ENCODE measurements at places on chromosomes 6 and 20.

GRCh38 chr6:148085631-148086331 lies 256.9 kb upstream of the SASH1 start:
- DNase-seq, result no peak

- DNase-seq, result no peak
Measured at GRCh38 chr6:105384004-105384403, 18.9 kb downstream of the PREP start.

DNA sequence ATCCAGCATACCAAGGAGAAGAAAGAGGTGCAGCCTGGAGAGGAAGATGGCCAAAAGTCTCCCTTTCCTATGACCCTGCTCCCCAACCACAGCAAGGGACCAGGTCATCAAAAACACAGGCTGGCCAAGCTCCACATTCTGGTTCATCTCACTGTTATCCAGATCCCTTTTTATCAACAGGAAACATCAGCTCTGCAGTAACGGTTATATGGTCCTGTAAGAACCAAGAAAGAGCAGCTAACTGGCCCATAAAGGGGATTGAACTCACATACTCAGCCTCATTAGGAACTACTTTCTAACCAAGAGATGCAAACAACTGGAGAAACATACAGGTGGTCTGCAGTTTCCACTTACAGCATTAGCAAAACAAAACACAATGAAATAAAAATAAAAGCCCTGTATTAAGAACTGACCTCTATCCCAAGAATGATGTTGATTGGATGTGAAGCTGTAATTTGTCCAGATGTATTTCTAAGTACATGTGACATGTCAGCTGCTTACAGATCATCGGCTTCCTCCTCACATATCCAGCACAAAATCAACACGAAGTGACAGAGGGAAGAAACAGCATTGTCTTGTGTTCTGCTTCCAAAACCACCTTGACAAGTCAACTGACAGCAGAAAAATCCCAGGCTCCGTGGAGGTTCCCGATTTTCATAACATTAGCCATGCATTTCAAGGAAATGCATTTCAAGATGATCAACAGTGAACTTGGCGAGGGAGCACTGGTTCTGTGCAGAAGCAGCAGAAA lies 557.2 kb upstream of the AGPAT4 start:
- no peak for DNase-seq

GRCh38 chr6:169263836-169264608 lies 10.4 kb upstream of the THBS2 start:
- DNase-seq, result peak; percentile 90

DNA sequence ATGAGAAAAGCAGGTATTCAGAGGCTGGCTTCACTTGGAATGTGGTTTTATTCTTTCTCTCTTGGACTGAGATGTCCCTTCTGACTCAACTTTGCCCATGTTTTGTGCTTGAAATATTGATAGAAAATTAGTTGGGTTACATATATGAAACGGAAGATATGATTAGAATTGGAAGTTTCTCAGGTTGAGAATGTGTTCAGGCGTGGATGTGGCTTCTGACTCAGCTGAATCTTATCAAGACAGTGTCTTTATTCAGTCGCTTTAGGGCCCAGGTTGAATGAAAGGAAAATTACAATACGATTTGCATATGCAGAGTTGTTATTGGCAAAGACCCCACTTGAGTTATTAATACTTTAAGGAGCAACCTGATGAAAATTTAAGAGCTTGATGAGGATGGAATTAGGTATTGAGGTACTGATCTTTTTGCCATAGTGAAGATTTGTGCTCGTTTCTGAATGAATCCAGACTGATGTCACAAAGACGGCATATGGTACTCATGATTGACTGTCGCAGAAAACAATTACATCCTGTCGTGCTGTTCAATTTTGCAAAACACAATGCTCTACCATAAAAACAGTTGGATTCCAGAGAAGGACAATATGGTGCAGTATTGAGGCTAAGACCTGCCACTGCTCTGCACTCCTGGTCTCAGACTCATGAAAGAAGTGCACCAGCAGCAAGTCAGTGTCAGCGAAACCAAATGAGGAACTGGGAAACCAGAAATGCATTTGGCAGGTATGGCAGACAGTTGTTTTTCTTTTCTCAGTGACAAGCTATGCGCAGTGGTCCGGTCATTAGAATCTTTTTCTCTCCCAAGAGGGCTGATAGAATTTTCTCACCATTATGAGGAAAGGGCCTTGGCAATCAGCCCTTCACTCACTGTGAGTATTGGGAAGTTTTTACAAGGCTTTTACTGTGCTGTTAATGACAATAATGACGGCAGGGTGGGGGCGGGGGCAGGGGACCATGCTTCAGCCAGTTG lies 158.3 kb downstream of the DOK5 start:
- no peak for DNase-seq

- no peak for DNase-seq
Measured at GRCh38 chr6:144683216-144684070, 398.3 kb downstream of the UTRN start.

Data from NCI-H1092 (cell line).